ENCODE measurements at places on chromosomes 1 and 21. TPM values are rescaled to one million over a fixed set of nuclear protein-coding genes. Genes with fewer than 3 reads are reported as not detected.

DNA sequence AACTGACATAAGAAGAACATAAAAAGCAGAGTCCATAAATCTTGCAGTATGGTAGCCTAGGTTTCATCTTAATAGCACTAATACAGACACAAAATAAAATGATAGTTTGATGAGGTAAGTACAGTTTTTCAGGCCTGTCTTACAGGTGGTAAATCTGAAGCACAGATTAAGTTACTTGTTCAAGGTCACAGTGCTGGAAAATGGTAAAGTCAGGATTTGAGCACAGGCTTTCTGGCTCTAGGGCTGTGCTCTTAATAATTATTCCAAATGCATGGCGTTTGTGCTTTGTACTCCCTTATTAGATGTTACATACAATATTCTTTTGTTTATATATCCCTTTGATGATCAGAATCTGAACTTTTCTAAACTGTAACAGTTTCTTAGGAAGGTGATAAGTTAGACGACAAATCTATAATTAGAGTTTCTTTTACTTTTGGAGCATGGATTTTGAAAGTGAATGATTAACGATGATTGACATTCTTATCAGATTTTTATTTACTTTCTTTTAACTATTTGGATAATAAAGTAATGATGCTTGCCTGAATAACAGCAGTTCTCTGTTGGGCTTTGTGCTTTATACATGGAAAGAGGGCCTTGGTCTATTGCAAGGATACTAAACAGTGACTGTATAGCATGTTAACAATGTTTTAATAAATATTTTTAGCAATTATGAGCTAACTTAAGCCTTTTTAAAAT lies 101.5 kb upstream of the CACYBP start:
- H3K36me3 ChIP-seq = no peaks in the 10 kb centered on the region
- H3K27ac ChIP-seq = no peak overlapping the region
- no peaks in the 10 kb centered on the region for H3K27me3 ChIP-seq
- DNase-seq = no peak
- H3K4me3 ChIP-seq = no peak overlapping the region
- H3K4me1 ChIP-seq = no peaks in the 10 kb centered on the region

DNA sequence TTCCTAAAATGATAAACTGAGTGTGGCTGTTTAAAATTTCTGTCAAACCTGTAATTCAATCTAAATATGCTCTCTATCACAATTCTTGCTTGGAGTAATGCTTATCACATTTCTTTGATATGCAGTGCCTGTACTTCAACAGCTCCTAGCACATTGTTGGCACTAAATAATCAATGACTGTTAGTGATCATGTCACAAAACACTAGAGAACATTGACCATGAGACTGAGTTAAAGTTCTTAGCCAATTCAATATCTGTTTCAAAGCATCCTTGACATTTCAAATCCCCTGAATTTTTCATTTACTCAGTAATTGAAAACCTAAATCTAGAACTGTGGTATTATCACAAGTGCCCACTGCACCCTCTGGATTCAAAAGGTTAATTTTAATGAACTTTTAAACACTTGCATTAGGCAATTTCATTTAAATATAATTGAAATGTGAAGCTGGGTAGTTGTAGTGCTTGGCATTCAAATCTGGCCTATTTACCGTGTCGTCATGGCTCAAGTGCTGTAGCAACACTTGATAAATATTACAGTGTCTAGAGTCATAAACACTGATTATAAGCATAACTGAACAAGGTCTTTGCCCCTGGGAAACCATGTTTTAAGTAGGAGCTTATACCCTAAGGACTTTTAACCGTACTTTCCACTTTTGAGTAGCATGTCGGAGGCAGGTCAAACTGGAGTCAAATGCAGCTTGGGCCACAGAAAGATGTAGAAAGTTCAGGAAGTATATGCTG lies 143.6 kb downstream of the LRRC7 start:
- H3K4me1 ChIP-seq = no peaks in the 10 kb centered on the region
- no peak overlapping the region for H3K27ac ChIP-seq
- H3K27me3 ChIP-seq = peaks cover 4% of the 10 kb centered on the region
- H3K4me3 ChIP-seq = no peak overlapping the region
- no peaks in the 10 kb centered on the region for H3K36me3 ChIP-seq

DNA sequence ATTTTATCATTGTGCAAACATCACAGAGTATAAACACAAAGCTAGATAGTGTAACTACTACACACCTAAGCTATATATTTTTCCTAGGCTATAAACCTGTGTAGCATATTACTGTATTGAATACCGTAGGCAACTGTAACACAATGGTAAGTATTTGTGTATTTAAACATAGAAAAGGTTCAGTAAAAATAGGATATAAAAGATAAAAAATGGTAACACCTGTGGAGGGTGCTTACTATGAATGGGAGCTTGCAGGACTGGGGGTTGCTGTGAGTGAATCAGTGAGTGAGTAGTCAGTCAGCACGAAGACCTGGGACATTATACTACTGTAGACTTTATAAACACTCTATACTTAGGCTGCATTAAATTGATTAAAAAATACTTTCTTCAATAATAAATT lies 4.1 kb downstream of the DTL start:
- no peak for DNase-seq
- H3K36me3 ChIP-seq = peaks cover 20% of the 10 kb centered on the region
- no peak overlapping the region for H3K4me3 ChIP-seq
- H3K27me3 ChIP-seq = no peaks in the 10 kb centered on the region

- H3K4me1 ChIP-seq = peaks cover 12% of the 10 kb centered on the region
- H3K36me3 ChIP-seq = no peaks in the 10 kb centered on the region
- no peak overlapping the region for H3K27ac ChIP-seq
- no peak for DNase-seq
- no peak overlapping the region for H3K4me3 ChIP-seq
Measured at GRCh38 chr1:180674603-180675530, 43.0 kb downstream of the XPR1 start.

DNA sequence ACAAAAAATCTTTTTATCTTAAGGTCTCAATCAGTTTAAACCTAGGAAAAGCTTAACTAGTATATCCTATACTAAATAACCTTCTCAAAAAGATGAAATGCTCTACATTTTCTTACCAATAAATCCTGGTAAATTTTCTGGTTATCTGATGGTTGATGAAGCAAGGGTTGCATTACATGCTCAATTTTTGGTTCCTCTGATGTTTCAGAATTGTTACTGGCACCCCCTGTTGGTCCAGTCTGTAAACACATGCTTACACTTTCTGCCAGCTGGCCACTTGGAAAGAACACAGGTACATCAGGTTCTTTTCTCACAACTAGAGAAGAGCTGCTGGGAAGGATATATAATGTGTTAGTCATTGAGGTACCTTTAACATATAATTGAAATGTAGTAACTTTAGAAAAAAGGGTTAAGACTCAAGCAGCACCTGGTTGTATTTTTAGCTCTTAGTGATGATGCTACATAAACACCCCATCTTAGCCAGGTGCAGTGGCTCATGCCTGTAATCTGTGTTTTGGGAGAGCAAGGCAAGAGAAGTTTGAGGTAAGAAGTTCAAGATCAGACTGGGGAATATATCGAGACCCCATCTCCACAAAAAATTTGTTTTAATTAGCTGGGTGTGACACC lies 30.9 kb upstream of the TAL1 start:
- H3K4me3 ChIP-seq = no peak overlapping the region
- H3K36me3 ChIP-seq = peaks cover 37% of the 10 kb centered on the region
- DNase-seq = peak; percentile 69
- no peaks in the 10 kb centered on the region for H3K4me1 ChIP-seq
- H3K27ac ChIP-seq = no peak overlapping the region

DNA sequence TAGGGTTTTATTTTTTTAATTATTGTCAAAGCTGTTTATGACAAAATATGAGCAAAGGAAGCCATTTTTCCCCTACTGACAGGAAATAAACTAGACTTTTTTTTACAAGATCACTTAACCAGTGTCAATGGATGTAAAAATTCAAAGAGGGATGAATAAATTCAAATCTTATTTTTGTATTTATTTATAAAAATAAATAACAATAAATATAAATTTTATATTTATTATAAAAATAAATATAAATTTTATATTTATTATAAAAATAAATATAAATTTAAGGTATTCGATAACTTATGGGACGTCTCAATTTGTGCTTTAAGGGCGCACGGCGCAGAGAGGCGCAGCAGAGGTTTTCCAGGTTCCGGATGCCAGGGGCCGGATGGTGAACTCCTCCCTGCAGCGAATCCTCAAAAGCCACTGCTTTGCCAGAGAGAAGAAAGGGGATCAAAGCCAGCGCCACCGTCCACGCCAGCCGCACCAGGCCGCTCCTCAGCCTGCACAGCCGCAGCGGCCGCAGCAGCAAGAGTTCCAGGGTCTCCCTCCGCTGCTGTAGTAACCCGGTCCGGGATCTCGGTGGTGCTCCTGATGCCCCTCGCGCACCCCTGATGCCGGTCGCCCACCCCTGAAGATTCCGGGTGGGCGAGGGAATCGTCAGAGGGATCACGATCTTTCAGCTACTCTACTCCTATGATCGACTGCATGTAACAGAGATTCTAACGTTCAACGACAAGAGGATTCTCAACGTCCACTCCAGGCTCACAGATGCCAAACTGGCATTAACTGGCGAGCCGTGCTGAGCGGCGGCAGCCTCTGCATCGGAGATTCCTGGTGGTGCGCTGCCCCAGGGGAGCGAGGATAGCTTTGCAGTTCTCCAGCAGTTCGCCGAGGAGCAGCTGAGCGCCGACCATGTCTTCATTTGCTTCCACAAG lies 28.5 kb upstream of the RLF start:
- H3K4me3 ChIP-seq = no peak overlapping the region
- H3K27ac ChIP-seq = no peak overlapping the region
- H3K36me3 ChIP-seq = no peaks in the 10 kb centered on the region
- no peaks in the 10 kb centered on the region for H3K27me3 ChIP-seq

DNA sequence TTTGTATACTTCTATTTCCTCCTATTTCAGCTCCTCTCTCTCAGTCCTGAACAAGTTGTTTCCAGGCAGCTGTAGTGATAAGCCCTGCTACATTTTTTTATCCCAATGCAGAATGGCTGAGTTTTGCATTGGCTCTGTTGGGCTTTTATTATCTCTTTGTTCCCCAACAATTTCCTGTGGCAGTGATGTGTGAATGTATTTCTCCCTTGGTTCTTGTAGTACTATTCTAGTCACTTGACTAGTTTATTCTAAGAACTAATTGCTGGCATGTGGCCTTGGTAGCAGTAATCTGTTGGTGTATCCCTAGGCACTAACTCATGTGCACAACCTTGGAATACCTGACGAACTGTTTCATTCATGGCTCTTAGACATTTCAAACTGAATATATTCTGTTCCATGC lies 60.7 kb downstream of the NFASC start:
- DNase-seq = no peak
- H3K4me3 ChIP-seq = no peak overlapping the region
- no peaks in the 10 kb centered on the region for H3K36me3 ChIP-seq
- H3K27me3 ChIP-seq = peaks cover 66% of the 10 kb centered on the region

GRCh38 chr1:77378723-77379535 lies 97.1 kb downstream of the AK5 start:
- no peak overlapping the region for H3K27ac ChIP-seq
- no peaks in the 10 kb centered on the region for H3K27me3 ChIP-seq
- no peaks in the 10 kb centered on the region for H3K4me1 ChIP-seq
- DNase-seq = peak; percentile 20
- no peak overlapping the region for H3K4me3 ChIP-seq

DNA sequence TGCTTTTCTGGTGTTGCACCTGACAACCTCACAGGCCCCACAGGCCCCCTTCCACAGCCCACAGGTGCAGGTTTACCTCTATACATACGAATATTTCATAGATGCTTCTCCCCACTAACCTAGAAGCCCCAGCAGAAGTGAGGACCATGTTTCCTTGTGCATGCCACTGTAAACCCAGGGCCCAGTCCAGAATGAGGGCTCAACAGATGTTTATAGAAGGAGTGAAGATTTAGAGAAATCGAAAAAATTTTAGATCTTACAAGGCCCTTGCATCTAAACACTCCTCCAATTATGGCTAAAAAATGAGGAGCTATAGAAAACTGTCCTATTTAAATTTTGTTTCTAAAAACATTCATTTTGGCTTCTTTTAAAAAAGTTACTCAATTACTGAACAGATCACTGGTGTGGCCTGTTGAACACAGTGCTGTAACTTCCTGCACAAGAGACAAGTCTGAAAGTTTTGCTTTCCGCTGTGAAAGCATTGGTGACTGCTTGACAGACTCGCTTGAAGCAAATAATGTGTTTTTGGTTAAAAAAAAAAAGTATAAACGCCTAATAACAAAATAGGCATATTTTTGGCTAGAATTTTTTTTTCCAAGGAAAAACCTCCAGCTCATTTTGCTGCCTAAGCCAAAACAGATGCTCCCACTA lies 1.2 kb downstream of the ABCB10 start:
- H3K4me3 ChIP-seq = peak overlapping the region; percentile 91
- DNase-seq = peak; percentile 32

- peaks cover 22% of the 10 kb centered on the region for H3K4me1 ChIP-seq
- peak; percentile 11 for DNase-seq
- no peak overlapping the region for H3K27ac ChIP-seq
- no peak overlapping the region for H3K4me3 ChIP-seq
- no peaks in the 10 kb centered on the region for H3K27me3 ChIP-seq
Measured at GRCh38 chr1:87791931-87792740, 463.5 kb downstream of the LMO4 start.

- peaks cover 60% of the 10 kb centered on the region for H3K27me3 ChIP-seq
- DNase-seq = no peak
- no peak overlapping the region for H3K27ac ChIP-seq
- H3K4me3 ChIP-seq = no peak overlapping the region
Measured at GRCh38 chr1:203296460-203297073, 8.8 kb upstream of the BTG2 start.

DNA sequence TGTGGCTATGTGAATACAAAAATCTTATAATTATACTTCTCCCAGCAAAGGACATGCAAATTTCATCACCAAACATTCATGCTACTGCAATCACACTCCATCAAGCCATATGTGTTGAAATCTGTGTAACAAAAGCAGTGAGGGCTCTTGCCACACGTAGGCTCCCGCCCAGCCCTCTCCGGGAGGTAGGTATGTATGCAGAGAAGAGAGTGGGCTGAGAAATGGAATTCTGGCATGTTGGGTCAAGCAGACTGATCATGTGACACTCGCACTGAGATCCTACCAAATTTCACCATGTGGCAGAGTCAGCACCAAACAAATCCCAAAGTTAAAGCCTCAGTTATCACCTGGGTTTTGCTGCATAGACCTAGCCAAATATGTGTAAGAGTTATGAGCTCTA lies 49.7 kb downstream of the APP start:
- H3K4me1 ChIP-seq = peaks cover 22% of the 10 kb centered on the region
- DNase-seq = no peak
- H3K36me3 ChIP-seq = no peaks in the 10 kb centered on the region
- no peak overlapping the region for H3K4me3 ChIP-seq
- no peak overlapping the region for H3K27ac ChIP-seq

The SPTA1 gene
- not detected for total RNA-seq

The GBP1 gene
- total RNA-seq = 1.2 TPM

The IL20 gene
- total RNA-seq = not detected

The CDK11A gene
- 11.6 TPM for total RNA-seq

The ADCY10 gene
- not detected for total RNA-seq

The SLC2A5 gene
- total RNA-seq = not detected

The KTI12 gene
- 9.7 TPM for total RNA-seq

The TMEM61 gene
- 0.95 TPM for total RNA-seq

The OLFML2B gene
- 1.4 TPM for total RNA-seq

The PODN gene
- not detected for total RNA-seq

The ANGPTL1 gene
- total RNA-seq = not detected

The RASSF5 gene
- 16.0 TPM for total RNA-seq
